ENCODE measurements at places on chromosomes 4 and X. TPM values are rescaled to one million over a fixed set of nuclear protein-coding genes. Genes with fewer than 3 reads are reported as not detected.

TLR3 gene
- 4.4 TPM for total RNA-seq

SLC9A6 gene
- total RNA-seq: 6.8 TPM

MAGEB4 gene
- not detected for total RNA-seq

CT45A3 gene
- not detected for total RNA-seq

BTK gene
- total RNA-seq: not detected

GC gene
- not detected for total RNA-seq

GIMD1 gene
- not detected for total RNA-seq

NPY2R gene
- total RNA-seq: not detected

KIAA1210 gene
- total RNA-seq: 0.10 TPM

CSAG3 gene
- not detected for total RNA-seq

PRKG2 gene
- total RNA-seq: 0.02 TPM

HCFC1 gene
- total RNA-seq: 40.8 TPM

USP17L24 gene
- not detected for total RNA-seq

MAGEA11 gene
- total RNA-seq: not detected

HSFX4 gene
- total RNA-seq: not detected

SMIM10L2A gene
- total RNA-seq: 0.29 TPM

TMEM35A gene
- total RNA-seq: not detected

GCNA gene
- total RNA-seq: 1.2 TPM

ADH7 gene
- not detected for total RNA-seq

Data from A172 (cell line).